Panc1 (cell line): ENCODE measurements at places on chromosomes 16 and 17.

DNA sequence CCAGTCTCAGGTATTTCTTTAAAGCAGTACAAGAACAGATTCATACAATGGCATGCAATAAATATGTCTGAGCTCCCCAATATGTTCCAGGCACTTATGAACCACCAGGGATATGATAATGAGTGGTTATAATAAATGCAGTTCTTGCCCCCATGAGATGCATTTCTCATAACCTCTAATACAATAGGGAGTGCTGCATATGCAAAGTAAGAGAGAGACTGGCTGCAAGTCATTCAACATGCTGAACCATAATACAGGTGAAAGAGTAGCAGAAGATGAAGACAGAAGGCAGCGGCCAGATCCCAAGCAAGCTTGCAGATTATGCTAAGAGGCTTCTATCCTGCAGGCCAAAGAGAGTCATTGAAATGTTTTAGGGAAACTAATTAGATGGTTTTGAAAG is 96.7 kb downstream of the CHD9NB start:
- no peak for DNase-seq

GRCh38 chr16:10880594-10881452 is 3.8 kb downstream of the CIITA start:
- DNase-seq = no peak

DNA sequence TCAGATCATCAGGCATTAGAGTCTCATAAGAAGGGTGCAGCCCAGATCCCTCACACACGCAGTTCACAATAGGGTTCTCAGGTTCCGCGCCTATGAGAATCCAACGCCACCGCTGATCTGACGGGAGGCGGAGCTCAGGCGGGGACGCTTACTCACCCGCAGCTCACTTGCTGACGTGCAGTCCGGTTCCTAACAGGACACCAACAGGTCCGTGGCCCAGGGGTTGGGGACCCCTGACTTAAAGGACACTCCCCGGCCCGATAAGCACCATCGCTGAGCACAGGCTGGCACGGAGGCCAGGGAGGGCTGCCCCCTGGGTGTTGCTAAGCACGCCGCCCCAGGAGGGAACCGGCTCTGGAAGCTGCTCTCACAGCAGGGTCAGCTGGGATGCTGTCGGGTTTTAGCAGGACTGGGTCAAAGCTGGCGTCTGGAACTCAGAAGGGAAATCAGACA is 30.1 kb upstream of the BAHCC1 start:
- DNase-seq = no peak

DNA sequence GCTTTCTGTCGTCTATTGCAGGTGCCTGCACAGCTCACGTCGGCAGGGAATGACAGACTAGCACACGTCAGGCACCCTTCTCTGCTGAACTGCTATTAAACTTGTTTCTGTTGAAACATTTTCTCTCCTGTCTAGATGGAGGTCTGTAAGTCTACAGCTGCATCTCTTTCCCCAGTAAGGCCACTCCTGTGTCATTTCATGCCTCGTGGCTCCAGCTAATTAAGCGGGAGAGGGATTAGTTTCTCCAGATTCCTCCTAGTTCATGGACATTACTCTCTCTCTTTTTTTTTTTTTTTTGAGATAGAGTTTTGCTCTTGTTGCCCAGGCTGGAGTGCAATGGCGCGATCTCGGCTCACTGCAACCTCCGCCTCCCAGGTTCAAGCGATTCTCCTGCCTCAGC is 54.5 kb downstream of the FOXK2 start:
- no peak for DNase-seq

- no peak for DNase-seq
Measured at GRCh38 chr16:21625026-21625425, 25.6 kb downstream of the METTL9 start.

DNA sequence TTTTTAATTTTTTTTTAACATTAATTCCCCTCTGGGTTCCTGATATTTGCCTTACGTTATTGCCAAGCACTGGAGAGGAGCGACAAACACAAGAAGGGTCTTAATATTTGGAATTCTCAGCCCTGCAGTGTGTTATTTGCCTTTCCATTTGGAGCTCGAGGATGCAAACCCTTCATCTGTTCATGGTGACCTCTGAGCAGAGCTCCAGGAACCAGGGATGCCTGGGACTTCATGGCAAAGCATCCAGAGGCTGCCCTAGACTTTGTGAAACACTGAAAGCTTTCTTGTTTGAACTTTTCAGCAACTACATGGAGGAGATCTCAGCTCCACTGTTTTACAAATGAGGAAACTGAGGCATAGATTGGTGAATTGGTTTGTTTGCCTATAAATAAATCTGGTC is 254.2 kb downstream of the CBLN1 start:
- DNase-seq = no peak

GRCh38 chr16:75861311-75862097 is 135.2 kb upstream of the CPHXL start:
- no peak for DNase-seq

DNA sequence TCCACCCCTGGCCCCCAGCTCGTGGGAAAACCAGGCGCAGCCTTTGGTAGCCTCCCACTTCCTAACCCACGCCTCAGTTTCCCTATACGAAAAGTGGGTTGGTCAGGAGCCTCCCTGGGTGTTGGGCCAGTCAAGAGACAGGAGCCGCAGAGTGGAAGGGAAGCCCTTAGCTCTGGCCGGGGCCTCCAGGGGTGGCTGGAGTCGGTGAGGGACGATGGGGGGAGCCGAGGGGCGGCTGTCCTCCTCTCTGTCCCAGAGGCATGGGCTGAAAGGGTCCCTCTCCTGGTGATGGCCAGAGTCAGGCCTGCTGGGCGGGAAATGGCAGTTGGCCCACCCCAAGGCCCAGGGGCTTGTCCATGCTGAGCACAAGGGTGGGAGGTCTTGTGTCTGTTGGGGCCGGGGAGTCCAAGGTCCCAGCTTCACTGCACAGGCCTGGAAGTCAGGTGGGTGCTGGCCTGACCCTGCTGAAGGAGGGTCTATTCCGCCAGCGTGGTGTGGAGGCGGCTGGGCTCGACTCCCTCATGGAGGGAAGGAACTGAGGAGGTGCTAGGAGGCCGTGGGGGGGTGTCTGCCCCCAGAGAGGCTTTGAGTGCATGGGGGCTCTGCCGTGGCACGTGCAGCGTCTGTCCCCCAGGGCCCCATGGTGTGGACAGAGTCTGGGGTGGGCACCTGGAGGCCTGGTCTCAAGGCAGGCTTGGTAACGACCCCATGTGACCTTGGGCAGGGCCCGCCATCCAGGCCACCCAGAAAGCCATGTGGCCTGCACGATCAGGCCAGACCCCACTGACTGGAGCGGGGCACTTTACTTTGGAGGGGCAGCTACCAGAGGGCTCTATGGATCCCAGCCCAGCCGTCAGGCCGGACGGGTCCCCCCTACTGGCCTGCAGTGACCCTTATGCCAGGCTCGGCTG is 1.1 kb downstream of the SLC16A3 start:
- DNase-seq = no peak

DNA sequence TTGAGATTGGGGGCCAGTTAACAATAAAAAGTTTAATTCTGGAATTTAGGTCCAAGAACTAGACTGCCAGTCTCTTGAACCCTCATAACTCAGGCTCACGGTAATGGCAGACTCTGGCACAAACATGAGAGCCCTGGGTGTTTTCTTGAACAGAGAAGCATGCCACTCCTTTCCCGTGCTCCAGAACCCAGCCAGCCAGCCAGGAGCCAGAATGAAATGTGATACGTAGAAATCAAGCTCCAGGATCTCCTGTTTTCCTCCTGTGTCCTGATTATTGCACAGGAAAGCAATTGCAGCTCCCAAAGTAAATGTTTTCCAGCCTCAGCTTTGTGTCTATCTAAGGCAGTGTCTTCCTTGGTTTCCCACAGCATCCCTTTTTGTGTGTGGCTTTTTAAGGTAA is 46.2 kb upstream of the NOL11 start:
- DNase-seq = no peak

DNA sequence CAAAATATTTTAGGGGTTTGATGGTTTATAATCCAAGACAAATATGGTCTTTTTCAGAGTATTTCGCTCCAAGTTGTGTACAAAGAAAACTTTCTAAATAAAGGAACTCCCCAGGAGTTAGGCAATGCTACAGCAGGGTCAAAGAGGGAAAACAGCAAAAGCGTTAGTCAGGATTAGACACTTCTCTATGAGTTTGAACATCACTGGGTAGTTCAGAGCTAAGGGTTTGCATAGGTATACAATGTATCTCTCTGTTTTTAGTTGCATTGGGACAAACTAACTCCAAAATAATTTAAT is 34.8 kb downstream of the FAM20A start:
- DNase-seq = no peak

GRCh38 chr17:41617698-41618097 is 5.1 kb upstream of the KRT16 start:
- no peak for DNase-seq

- DNase-seq = no peak
Measured at GRCh38 chr17:83052241-83052564, 27.2 kb upstream of the METRNL start.

- no peak for DNase-seq
Measured at GRCh38 chr17:2051061-2051932, 3.6 kb upstream of the HIC1 start.

- no peak for DNase-seq
Measured at GRCh38 chr16:49586466-49587450, 213.2 kb downstream of the C16orf78 start.
